ENCODE measurements at places on chromosomes 13 and 19. TPM values are rescaled to one million over a fixed set of nuclear protein-coding genes. Genes with fewer than 3 reads are reported as not detected.

GRCh38 chr19:7970716-7971448 lies 27.4 kb upstream of the TIMM44 start:
- peak; percentile 69 for DNase-seq

ALOX5AP gene
- total RNA-seq: 1.9 TPM

DNA sequence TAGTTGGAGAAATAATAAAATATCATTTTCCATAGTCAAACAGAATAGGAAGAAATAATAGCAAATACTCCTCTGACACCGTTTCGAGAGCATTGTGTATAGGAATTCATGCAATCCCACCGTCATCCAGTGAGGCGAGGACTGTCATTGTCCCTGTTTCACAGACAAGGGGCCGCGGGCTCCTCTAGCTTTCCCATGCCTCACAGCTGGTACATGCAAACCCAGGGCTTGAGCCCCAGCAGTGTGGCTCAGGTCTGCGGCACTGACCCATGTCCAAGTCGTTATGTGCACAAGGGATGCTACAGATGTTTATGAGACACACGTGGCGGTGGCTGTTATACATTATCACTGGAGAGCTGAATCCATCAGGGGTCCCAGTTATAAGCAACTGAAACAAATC lies 18.5 kb upstream of the ATP11A start:
- DNase-seq: no peak

DNA sequence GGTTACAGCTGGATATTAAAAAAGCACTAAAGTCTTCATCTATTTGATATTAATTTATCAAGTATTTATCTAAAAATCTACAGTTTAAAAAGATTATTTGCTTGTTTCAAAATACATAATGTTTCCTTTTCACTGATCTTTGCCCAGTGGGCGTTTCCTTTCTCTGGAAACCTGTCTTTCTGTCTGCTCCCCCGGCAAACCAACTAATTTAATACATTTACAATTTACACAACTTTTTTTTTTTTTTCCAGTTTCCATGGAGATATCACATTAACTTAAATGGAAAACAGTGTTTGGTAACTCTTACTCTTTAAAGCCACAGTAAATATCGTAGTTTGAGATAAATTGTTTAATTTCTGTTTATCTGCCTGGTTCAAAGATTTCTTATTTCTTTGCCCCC lies 5.3 kb downstream of the GPC6 start:
- DNase-seq: no peak

- peak; percentile 19 for DNase-seq
Measured at GRCh38 chr13:41411522-41411921, 45.8 kb upstream of the RGCC start.

- peak; percentile 41 for DNase-seq
Measured at GRCh38 chr13:107866032-107866940, 349.1 kb downstream of the LIG4 start.

- DNase-seq: no peak
Measured at GRCh38 chr19:49613374-49613773, 22.4 kb downstream of the PRR12 start.

DNA sequence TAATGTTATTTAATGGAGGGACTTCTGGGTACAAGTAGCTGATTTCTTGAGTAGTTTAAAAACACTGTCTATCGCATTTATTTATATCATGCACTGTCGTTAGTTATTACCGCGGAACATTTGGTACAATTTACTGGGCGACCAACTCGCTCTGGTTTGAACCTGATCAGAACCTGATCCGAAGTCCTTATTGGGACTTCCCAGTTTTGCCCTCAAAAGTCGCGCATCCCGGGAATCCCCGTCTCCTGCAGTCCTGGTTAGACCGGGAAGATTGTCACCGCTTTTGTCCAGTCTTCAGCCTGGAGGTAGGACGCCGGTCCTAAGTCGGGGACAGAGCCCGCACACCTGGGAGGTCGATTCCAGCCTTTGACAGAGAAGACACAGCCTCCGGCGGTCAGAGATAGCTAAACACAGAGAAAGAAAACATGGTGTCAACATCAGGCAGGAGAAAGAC lies 694 bp downstream of the CLN5 start:
- no peak for DNase-seq

DNA sequence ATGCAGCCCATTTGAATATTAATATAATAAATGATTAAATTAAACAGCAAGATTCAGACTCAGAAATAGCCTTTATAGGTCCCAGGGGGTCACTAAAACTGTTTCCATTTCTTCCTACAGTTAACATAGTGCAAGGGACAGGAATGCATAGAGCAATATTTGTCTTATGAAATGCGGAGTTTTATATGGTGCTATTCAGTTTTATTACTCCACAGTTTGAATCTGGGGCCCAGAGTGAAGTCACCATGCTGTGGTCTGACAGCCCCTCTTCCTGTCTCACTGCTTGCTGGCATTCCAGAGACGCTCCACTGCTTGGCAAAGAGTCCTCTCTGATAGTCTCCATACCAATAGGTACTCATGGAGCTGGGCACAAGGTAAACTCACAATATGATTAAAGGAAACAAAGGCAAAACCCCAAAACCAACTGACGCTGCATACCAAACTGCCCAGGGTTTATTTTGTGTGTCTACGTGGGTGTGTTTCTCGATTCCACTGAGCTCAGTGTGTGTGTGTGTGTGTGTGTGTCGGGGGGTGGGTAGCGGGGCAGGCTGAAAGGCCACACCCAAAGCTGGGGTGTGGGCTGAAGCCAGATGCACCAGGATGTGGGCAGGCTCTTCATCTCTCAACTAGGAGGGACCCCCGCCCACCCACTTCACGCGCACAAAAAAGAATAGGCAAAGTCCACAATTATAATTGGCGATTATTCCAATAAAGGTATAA lies 277.9 kb downstream of the TSHZ3 start:
- no peak for DNase-seq

SIAH3 gene
- 0.08 TPM for total RNA-seq

DNA sequence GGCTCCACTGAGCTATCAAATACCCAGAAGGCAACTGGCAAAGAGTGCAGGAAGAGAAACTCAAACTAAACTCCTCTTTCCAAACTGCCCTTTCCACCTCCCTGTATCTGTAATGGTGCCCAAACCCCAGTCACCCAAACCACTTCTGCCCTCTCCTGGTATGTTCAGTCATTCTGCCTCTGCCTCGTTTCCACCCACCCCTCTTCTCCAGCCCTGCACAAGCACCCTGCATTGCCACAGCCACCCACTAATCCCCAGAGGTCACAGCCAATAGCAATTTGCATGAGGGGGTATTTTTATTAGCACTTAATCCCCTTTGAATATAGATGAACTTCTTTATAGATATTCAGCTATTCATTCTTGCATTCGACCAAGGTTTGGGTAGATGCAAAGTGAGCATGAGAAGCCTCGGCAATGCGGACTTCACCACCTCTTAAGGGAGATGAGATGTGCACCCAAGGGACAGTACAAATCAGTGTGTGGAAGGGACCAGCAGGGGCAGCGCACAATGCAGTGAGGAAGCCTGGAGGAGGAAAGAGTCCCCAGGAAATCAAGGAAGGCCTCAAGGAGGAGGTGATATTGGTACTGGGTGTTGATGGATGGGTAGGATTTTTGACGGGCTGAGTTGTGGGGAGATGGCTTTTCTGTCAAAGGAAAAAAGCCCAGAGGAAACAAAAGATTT lies 12.4 kb downstream of the TMEM272 start:
- no peak for DNase-seq

DNA sequence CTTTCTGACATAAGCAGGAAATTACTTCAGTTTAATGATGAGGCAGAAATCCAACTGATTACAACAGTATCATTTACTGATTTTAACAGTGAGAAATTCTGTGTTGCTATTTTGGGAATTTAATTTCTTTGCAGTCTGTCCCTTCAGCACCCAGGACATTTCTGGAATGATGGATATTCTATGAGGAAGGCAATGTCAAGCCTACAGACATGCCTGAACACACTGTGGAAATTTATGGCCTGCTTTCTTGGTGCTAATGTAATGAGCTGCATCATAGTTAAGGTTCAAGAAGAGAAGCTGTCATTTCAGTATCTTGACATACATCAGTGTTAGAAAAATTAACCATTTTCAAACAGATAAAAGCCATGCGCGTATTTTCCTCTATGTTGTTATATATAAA lies 87.7 kb downstream of the SLITRK1 start:
- no peak for DNase-seq

DNA sequence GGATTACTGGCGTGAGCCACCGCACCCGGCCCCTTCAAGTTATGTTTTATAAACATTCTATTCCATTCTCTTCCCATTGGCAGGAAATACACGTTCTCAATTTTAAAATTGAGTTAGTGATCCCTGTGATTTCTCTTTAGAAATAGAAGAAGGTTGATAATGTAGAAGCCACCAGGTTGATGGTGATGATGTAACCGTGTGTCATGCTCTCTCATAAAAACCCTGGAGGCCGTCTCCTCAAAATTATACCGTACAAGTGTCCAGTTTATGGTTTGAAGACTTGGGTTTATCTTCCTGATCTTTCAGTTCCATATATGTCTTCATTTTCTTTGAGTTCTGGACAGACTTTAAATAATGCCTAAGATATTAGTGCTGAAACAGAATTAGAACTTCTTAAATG lies 32.2 kb downstream of the COG3 start:
- no peak for DNase-seq

DNA sequence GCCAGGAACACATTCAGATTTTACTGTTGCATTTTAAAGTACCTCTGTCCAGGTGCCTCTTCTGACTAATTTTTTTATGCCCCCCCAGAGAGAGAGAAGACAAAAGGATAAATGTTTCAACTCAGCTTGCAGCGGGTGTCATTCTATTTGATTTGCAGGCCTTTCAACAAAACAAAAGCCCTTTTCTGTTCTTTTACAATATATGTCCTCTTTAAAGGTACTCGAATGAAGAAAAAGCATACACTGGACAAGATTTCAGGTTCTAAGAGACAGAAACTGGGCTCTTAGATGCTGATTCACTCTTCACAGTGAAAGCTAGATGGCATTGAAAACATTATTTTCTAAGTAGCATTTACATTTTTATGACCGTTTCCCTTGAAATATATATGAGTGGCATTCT lies 2.9 kb upstream of the FRY start:
- no peak for DNase-seq

ZNF729 gene
- not detected for total RNA-seq

DNA sequence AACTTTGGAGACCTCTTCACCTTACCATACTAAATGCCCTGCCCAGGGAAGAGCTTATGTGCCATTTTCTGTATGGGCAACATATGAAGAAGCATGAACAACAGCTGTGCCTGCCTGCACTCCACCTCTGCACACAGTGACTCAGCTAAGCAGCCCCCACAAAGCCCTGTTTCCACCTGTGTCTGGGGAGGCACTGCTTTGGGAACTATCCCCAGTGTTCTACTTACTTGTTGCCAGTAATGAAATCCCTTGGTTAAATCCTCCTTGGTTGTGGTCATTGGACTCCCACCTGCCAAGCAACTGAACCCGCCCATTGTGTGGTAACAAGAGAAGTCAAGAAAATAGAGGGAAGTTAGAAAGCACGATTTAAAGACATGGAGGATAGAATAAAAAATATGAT lies 84.6 kb downstream of the NALCN start:
- no peak for DNase-seq

- no peak for DNase-seq
Measured at GRCh38 chr19:32876236-32876918, 6.8 kb upstream of the SLC7A9 start.

DHRS12 gene
- total RNA-seq: 13.3 TPM

GRCh38 chr19:10544242-10544752 lies 593 bp downstream of the ATG4D start:
- DNase-seq: no peak

- DNase-seq: no peak
Measured at GRCh38 chr19:8185343-8186068, 23.7 kb upstream of the CERS4 start.

DNA sequence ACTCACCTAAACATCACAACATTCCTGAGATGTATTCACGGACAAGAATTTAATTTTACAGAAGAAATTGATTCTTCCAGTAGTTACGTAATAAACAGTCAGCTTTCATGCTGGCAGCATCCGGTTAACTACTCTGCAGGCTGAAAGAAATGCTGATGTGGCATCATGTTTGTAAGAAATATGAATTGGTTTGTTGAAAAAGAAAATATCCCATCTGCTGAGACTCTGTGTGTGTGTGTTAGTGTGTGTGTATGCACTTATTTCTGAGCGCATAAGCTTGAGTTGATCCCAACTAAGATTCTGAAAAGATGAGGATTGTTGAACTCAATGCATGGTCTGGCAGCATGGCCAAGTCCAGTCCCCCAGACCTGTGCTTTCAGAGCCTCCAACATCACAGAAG lies 74.3 kb upstream of the FAM216B start:
- no peak for DNase-seq

Data from endothelial cell (in vitro differentiated cells).